Myocyte (in vitro differentiated cells): ENCODE measurements at places on chromosomes 11 and 22. TPM values are rescaled to one million over a fixed set of nuclear protein-coding genes. Genes with fewer than 3 reads are reported as not detected.

ISX gene
- not detected in 2 replicates for total RNA-seq

LSP1 gene
- total RNA-seq: 407 and 468 TPM in 2 replicates

BET1L gene
- total RNA-seq: 19.3 and 21.1 TPM in 2 replicates

C11orf86 gene
- total RNA-seq: not detected in 2 replicates

LIF gene
- total RNA-seq: 13.5 and 14.8 TPM in 2 replicates

TREH gene
- not detected in 2 replicates for total RNA-seq

RRP7A gene
- total RNA-seq: 16.7 and 17.7 TPM in 2 replicates

PC gene
- total RNA-seq: 55.2 and 88.1 TPM in 2 replicates

GALNT18 gene
- total RNA-seq: 3.3 and 5.3 TPM in 2 replicates

BTBD18 gene
- not detected in 2 replicates for total RNA-seq

RASD2 gene
- total RNA-seq: 0.36 and 0.45 TPM in 2 replicates

TRIM22 gene
- total RNA-seq: 61.0 and 81.6 TPM in 2 replicates

RIC3 gene
- not detected in 2 replicates for total RNA-seq

TRPT1 gene
- total RNA-seq: 109 and 110 TPM in 2 replicates

FAM111B gene
- total RNA-seq: 0.05 and 1.7 TPM in 2 replicates

AP2A2 gene
- total RNA-seq: 26.2 and 26.9 TPM in 2 replicates

OR8D4 gene
- not detected in 2 replicates for total RNA-seq
